ENCODE measurements at places on chromosomes 4 and X. TPM values are rescaled to one million over a fixed set of nuclear protein-coding genes. Genes with fewer than 3 reads are reported as not detected.

Gene IRS4
- total RNA-seq: not detected

Gene TLL1
- not detected for total RNA-seq

Gene PNMA6F
- total RNA-seq: not detected

Gene MAML3
- 2.8 TPM for total RNA-seq

Data from natural killer cell (primary cell).